CD4-positive, alpha-beta T cell (primary cell): ENCODE measurements at places on chromosomes 4 and X.

DNA sequence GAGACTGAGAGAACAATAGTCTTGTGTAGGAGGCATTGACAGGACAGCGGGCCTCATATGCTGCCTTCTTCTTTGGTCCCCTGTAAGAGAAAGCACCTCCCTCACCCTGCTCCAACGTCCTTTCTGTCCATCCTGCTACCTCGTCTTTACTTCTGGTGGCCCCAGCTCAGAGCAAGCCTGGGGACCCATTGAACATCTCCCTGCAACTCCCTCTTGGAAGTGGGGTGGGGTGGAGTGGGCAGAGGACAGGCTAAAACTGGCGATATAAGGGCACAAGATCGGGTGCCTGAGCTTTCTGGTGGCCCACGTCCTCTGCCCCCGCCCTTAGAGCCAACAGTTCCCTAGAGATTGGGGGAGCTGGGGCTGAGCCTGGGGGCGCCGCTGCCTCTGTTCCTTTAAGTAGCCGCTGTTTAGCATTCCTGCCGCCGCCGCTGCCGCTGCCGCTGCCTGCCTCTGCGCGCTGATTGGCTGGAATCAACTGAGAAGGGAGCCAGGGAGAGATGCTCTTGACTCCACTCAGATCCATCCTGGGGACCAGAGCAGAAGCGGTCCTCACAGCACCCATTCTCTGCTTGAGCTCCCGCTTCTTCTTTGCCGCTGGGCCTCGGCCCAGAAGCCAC is at the start of gene DLG3:
Gene DLG3, plus strand, starts transcription at position 510 of the 620 bp plus-strand sequence. CDS start 367 bp downstream, outside the sequence.
- peaks cover 11% of the 10 kb centered on the region for H3K27me3 ChIP-seq
- peak; percentile 30 for DNase-seq
- H3K27ac ChIP-seq: no peak within 1 kb of the TSS
- peak within 1 kb of the TSS; percentile 34 for H3K4me3 ChIP-seq
- peaks cover 11% of the 10 kb centered on the region for H3K4me1 ChIP-seq
- H3K36me3 ChIP-seq: no peaks in the 10 kb centered on the region

GRCh38 chrX:68761086-68761485 is 67.7 kb upstream of the EFNB1 start:
- no peaks in the 10 kb centered on the region for H3K36me3 ChIP-seq
- no peak overlapping the region for H3K27ac ChIP-seq
- H3K27me3 ChIP-seq: no peaks in the 10 kb centered on the region
- no peak for DNase-seq

- H3K27me3 ChIP-seq: no peaks in the 10 kb centered on the region
- DNase-seq: no peak
- H3K4me1 ChIP-seq: no peaks in the 10 kb centered on the region
- H3K27ac ChIP-seq: no peak overlapping the region
- H3K4me3 ChIP-seq: no peak overlapping the region
Observed at GRCh38 chrX:131308980-131309379, 19.9 kb upstream of the IGSF1 start.

GRCh38 chrX:49199906-49200771 is at the start of gene SYP:
SYP (minus strand) TSS chrX:49200193; CDS start chrX:49200186, 7 bp downstream.
- no peaks in the 10 kb centered on the region for H3K36me3 ChIP-seq
- H3K4me1 ChIP-seq: peaks cover 21% of the 10 kb centered on the region
- DNase-seq: peak; percentile 81
- no peaks in the 10 kb centered on the region for H3K27me3 ChIP-seq

DNA sequence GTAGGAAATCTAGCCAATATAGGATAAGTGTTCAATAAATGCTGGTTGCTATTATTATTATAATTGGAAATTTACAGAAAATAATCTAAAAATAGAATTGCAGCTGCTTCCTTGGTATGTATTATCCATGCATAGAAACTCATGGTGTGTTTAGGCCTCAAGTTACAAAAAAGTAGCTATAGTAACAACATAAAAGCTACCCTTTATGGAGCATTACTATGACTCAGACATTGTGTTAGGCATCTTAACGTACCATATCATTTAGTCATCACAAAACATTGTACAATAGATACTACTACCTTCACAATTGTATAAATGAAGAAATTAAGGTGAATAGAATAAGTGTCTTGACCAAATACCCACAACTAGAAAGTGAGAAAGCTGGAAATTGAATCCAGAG is 126.9 kb upstream of the NRK start:
- H3K27me3 ChIP-seq: no peaks in the 10 kb centered on the region
- no peaks in the 10 kb centered on the region for H3K36me3 ChIP-seq
- no peak overlapping the region for H3K4me3 ChIP-seq
- no peaks in the 10 kb centered on the region for H3K4me1 ChIP-seq
- no peak for DNase-seq

DNA sequence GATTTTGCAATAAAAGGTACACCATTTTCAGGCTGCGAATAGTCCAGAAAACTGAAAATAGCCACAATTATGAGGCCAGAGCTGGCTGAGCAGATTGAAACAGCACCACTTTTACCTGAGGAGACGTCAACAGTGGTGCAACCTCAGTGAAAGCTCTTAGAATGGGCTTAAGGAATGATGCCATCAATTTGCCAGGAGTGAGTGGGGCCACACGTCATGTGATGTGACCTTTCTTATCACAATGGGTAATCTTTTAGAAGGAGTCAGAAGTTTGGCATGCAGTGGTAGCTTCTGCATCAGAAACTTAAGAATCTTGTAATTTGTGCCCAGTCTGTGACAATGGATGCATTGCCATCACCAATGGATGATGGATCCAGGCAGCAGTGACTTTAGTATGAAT is 27.6 kb downstream of the ZNF81 start:
- no peak overlapping the region for H3K27ac ChIP-seq
- H3K36me3 ChIP-seq: peaks cover 19% of the 10 kb centered on the region
- H3K4me3 ChIP-seq: no peak overlapping the region
- H3K4me1 ChIP-seq: no peaks in the 10 kb centered on the region

- DNase-seq: no peak
- peaks cover 9% of the 10 kb centered on the region for H3K4me1 ChIP-seq
- H3K4me3 ChIP-seq: no peak overlapping the region
- H3K36me3 ChIP-seq: peaks cover 39% of the 10 kb centered on the region
- H3K27ac ChIP-seq: no peak overlapping the region
Observed at GRCh38 chr4:146183209-146183608, 7.7 kb downstream of the LSM6 start.

- DNase-seq: no peak
- H3K4me1 ChIP-seq: no peaks in the 10 kb centered on the region
- no peaks in the 10 kb centered on the region for H3K36me3 ChIP-seq
- H3K4me3 ChIP-seq: no peak overlapping the region
- no peak overlapping the region for H3K27ac ChIP-seq
Observed at GRCh38 chr4:120821029-120821428, 101.5 kb downstream of the PRDM5 start.

DNA sequence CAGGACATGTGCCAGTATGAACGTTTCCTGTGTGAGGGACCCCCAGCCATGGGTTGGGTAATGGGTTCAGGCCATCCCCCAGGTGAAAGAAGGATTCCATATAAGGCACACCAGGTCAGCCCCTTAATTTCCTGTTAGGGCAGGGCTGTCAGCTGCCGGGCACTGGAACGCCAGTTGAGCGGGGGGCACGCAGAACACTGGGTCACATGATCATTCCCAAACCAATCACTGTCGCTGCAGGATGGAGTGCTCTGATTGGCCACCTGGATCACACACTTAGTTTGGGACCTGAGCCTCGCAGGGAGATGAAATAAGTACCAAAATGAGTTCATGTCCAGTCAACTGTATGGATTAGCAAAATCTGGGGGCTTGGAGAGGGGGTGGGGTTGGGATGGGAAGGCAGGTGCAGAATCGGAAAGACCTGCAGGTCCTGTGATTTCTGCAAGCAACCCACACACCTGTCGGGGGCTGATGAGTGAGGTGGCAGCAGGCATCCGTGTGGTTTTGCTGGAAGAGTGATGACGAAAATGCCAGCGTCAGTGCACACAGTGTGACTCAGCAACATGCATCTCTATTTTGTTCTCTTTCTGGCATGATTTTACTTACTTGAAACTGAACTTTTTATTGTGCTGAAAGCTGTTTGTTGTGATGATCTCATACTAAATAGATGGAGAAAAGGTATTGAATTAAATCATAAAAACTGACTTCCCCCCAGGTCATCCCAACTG is 32.2 kb downstream of the RNF212 start:
- peaks cover 2% of the 10 kb centered on the region for H3K27me3 ChIP-seq
- H3K4me1 ChIP-seq: no peaks in the 10 kb centered on the region
- H3K27ac ChIP-seq: no peak overlapping the region

DNA sequence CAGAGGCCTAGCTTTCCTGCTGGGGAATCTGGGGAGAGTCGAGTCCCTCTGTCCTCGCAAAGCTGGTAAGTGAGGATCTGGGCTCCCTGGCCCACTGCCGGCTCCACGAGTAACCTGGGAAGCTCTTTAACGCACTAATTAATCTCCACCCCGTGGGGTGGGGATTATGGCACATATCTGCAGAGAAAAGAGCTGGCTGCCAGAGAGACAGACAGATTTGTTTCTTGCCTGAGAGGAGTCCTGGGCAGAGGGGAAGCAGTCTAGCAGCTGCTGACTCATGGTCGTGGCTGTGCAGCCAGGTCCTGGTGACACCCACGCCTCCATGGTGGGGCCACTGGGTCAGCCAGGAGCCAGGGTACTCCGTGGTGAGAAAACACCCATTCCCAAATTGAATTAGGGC is 14.0 kb downstream of the SORCS2 start:
- no peak overlapping the region for H3K27ac ChIP-seq
- no peaks in the 10 kb centered on the region for H3K36me3 ChIP-seq
- DNase-seq: no peak
- H3K4me3 ChIP-seq: no peak overlapping the region
- H3K4me1 ChIP-seq: no peaks in the 10 kb centered on the region
- peaks cover 2% of the 10 kb centered on the region for H3K27me3 ChIP-seq

GRCh38 chr4:90727938-90728337 is 600.7 kb downstream of the CCSER1 start:
- no peaks in the 10 kb centered on the region for H3K36me3 ChIP-seq
- no peaks in the 10 kb centered on the region for H3K27me3 ChIP-seq
- DNase-seq: no peak
- H3K4me1 ChIP-seq: no peaks in the 10 kb centered on the region
- H3K4me3 ChIP-seq: no peak overlapping the region

GRCh38 chr4:89277412-89277811 is 30.2 kb downstream of the GPRIN3 start:
- H3K27me3 ChIP-seq: no peaks in the 10 kb centered on the region
- H3K4me3 ChIP-seq: no peak overlapping the region
- H3K36me3 ChIP-seq: peaks cover 40% of the 10 kb centered on the region
- no peak for DNase-seq
- H3K27ac ChIP-seq: no peak overlapping the region

GRCh38 chr4:55445921-55446577 is 50.3 kb downstream of the TMEM165 start:
- no peak overlapping the region for H3K4me3 ChIP-seq
- no peak for DNase-seq
- no peaks in the 10 kb centered on the region for H3K27me3 ChIP-seq
- H3K36me3 ChIP-seq: peaks cover 23% of the 10 kb centered on the region
- H3K27ac ChIP-seq: no peak overlapping the region

GRCh38 chr4:113086172-113086695 is 36.8 kb downstream of the ANK2 start:
- no peak for DNase-seq
- no peak overlapping the region for H3K4me3 ChIP-seq
- no peak overlapping the region for H3K27ac ChIP-seq
- H3K36me3 ChIP-seq: no peaks in the 10 kb centered on the region
- no peaks in the 10 kb centered on the region for H3K4me1 ChIP-seq

DNA sequence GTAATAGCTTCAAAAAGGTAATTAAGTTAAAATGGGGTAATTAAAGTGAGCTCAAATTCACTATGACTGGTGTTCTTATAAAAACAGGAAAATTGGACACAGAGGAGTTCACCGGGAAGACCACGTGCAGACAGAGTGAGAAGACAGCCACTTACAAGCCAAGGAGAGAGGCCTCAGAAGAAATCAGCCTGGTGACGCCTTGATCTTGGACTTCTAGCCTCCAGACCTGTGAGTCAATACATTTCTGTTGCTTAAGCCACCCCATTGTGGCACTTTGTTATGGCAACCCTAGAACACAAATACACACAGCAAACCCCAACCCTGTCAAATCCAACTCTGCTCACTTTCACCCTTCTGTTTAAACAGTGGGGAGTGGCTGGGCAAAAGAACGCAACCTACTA is 4.1 kb upstream of the CD38 start:
- no peak overlapping the region for H3K4me3 ChIP-seq
- no peaks in the 10 kb centered on the region for H3K36me3 ChIP-seq
- peaks cover 22% of the 10 kb centered on the region for H3K4me1 ChIP-seq
- no peak overlapping the region for H3K27ac ChIP-seq
- H3K27me3 ChIP-seq: no peaks in the 10 kb centered on the region

DNA sequence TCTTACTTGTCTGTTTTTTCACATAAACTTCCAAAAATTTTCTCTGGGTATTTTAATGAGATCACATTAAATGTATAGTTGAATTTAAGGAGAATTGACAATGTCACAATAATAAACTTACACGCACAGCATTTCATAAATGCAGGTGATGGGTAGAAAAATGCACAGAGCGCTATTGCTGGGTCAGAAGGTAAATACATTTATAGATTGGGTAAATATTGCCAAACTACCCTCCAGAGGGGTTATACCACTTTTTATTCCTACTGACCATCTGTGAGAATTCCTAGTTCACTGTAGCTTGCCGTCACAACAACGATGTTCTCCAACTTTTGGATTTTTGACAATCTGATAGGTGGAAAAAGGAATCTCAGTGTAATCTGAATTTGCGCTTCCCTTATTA is 34.6 kb downstream of the ANXA5 start:
- no peak for DNase-seq
- H3K4me3 ChIP-seq: no peak overlapping the region
- no peaks in the 10 kb centered on the region for H3K4me1 ChIP-seq
- peaks cover 4% of the 10 kb centered on the region for H3K36me3 ChIP-seq
- H3K27me3 ChIP-seq: no peaks in the 10 kb centered on the region

- H3K4me1 ChIP-seq: no peaks in the 10 kb centered on the region
- H3K27ac ChIP-seq: no peak overlapping the region
- H3K4me3 ChIP-seq: no peak overlapping the region
- no peaks in the 10 kb centered on the region for H3K36me3 ChIP-seq
Observed at GRCh38 chr4:164571593-164572390, 182.1 kb upstream of the SMIM31 start.

- no peak overlapping the region for H3K4me3 ChIP-seq
- peaks cover 34% of the 10 kb centered on the region for H3K36me3 ChIP-seq
- H3K4me1 ChIP-seq: peaks cover 23% of the 10 kb centered on the region
- no peak overlapping the region for H3K27ac ChIP-seq
Observed at GRCh38 chrX:1493877-1494510, 41.3 kb upstream of the ASMTL start.

DNA sequence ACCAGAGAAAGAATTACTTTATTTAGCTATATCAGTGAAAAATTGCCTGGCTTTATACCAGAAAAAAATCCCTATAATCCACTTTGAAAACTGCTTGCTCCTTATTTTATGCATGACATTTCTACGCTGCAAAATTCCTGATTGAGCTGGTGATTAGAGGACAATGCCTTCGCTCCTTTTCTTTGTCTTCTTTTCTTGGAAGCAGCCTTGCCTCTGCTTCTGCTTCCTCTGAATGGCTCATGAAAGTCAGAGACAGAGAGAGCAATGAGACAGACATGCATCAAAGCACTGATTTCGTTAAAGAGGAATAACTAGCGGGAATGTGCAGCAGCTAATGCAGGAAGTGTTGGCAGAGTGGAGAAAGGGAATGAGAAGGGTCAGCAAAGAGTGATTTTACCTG is 294.3 kb upstream of the IGFBP7 start:
- no peak overlapping the region for H3K27ac ChIP-seq
- H3K27me3 ChIP-seq: no peaks in the 10 kb centered on the region
